HCT116 (cell line): ENCODE measurements at places on chromosomes 1 and 21.

GRCh38 chr1:30242168-30242567 lies 481.2 kb downstream of the MATN1 start:
- no peak for DNase-seq

GRCh38 chr1:55346586-55346985 lies 131.4 kb upstream of the USP24 start:
- DNase-seq, result no peak

DNA sequence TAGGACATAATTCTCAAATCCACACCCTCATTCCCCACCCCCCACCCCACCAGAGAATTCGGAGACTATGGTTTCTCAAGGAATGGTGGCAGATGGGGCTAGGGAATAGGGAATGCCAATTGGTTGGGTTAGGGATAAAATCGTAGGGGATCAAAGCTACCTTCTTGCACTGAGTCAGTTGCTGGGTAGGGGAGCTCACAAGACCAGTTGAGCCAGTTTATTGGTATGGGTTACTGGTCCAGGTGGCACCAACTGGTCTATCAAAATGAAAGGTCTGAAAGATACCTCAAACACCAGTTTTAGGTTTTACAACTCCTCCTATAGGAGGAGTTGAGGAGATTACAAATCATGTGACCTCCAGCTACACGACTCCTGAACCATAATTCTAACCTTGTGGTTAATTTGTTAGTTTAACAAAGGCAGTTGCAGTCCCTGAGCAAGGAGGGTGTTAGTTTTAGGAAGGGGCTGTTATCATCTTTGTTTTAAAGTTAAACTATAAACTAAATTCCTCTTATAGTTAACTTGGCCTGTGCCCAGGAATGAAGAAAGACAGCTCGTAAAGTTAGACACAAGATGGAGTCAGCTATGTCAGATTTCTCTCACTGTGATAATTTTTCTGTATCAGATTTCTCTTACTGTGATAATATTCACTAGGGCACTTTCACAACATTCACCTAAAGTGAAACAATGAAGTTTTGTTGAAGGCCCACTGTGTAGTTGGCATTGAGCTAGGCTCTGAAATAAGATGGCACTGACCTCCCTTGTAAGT lies 2.5 kb downstream of the SHISAL2A start:
- no peak for DNase-seq

GRCh38 chr1:164702216-164702615 lies 143.2 kb downstream of the PBX1 start:
- DNase-seq, result no peak

GRCh38 chr1:221451741-221452140 lies 290.1 kb downstream of the DUSP10 start:
- DNase-seq, result no peak

DNA sequence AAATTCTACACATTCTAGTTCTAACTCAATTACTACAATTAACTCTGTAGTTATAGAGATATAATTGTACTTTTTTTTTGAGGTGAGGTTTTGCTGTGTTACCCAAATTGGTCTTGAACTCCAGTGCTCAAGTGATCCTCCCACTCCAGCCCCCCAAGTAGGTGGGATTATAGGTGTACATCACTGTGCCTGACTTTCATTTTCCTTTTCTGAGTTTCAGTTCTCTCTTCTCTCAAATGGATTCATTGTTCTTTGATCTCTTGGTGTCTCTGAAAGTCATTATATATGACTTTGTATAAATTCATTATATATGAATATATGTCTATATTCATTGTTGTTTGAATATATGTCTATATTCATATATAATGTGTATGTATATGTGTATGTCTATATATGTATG lies 74.0 kb upstream of the GALNT2 start:
- DNase-seq, result no peak

- DNase-seq, result no peak
These were observed 18.0 kb downstream of the ZMYM1 start for GRCh38 chr1:35097224-35097623.

GRCh38 chr1:218711001-218711400 lies 365.9 kb downstream of the TGFB2 start:
- DNase-seq, result no peak
